Stimulated activated CD8-positive, alpha-beta memory T cell treated with anti-CD3 and anti-CD28 coated beads, Interleukin-15, amount 100 ng/mL, for 24 hours (primary cell): ENCODE measurements at places on chromosomes 4 and X.

- no peak for DNase-seq
Measured at GRCh38 chrX:13646154-13646549, 6.8 kb upstream of the TCEANC start.

GRCh38 chrX:41789374-41789773 is 65.4 kb downstream of the GPR82 start:
- no peak for DNase-seq

- no peak for DNase-seq
Measured at GRCh38 chr4:83108101-83108861, 6.2 kb downstream of the PLAC8 start.

DNA sequence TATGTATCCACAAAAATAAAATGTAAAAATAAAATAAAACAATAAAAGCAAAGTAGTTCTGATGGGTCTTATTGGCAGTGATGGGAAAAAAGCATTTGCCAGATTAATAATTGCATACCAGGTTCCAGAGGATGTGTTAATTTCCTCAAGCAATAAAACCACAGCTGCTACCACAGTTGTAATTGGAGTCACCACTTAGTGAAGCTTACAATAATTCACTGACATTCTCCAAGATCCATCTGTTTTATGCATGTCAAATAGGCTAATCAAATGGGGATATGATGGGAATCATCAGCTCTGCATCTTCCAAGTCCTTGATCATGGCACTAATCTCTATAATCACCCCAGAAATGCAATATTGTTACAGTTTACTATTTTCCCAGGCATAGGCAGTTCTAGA is 123.5 kb upstream of the EMCN start:
- no peak for DNase-seq

DNA sequence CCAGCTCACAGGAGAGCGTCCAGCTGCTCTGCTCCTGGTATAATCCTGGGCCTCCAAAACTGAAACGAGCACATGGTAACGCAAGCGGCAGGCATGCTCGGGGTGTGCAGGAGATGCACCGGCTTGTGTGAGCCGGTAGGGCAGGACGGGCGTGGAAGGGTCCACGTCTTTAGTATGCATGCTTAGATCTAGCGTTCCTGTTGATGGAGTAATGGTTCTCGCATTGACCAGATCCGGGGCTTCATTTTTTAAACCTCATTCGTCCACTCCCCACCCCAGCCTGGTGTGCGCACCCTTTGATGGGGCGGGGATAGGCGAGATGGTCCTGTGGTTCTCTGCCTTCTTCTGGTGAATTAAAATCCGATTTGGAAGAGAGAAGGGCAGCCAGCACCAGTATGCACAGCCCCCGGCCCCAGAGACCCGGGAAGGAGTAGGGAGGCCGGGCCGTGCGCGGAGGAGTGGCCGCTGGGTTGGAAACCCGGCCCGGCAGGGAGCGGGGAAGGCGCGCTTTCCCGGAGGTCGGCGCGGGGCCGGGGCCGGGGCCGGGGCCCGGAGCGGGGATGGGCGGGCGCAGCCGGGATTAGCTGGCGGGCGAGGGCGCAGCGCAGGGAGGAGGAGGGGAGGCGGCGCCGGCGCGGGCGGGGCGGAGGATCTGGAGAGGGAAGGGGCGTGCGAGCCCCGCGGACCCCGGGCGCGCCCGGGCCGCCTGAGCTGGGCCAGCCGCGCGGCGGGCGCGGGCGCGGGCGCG is 39.9 kb downstream of the FAM149A start:
- no peak for DNase-seq

GRCh38 chrX:77820091-77820727 is 34.2 kb upstream of the ATRX start:
- no peak for DNase-seq

DNA sequence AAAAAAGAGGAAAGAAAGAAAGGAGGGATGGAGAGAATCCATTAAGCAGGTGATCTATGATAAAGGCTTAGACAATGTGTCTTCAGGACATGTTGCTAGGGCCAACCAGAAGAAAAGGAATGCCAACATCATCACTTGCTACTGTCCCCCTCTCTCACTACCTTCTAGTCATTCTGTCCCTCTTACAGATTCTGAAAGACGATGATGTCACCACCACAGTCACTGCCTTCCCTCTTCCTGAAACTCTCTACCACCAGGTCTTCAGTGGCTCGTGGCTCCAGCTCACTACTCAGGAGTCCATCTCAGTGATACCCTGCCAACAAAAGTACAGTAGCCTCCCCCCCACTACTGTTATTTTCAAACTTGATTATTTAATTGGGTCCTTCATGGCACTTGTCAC is 64.0 kb downstream of the KCNIP4 start:
- DNase-seq: no peak

- no peak for DNase-seq
Measured at GRCh38 chr4:17310269-17310652, 201.6 kb downstream of the QDPR start.

DNA sequence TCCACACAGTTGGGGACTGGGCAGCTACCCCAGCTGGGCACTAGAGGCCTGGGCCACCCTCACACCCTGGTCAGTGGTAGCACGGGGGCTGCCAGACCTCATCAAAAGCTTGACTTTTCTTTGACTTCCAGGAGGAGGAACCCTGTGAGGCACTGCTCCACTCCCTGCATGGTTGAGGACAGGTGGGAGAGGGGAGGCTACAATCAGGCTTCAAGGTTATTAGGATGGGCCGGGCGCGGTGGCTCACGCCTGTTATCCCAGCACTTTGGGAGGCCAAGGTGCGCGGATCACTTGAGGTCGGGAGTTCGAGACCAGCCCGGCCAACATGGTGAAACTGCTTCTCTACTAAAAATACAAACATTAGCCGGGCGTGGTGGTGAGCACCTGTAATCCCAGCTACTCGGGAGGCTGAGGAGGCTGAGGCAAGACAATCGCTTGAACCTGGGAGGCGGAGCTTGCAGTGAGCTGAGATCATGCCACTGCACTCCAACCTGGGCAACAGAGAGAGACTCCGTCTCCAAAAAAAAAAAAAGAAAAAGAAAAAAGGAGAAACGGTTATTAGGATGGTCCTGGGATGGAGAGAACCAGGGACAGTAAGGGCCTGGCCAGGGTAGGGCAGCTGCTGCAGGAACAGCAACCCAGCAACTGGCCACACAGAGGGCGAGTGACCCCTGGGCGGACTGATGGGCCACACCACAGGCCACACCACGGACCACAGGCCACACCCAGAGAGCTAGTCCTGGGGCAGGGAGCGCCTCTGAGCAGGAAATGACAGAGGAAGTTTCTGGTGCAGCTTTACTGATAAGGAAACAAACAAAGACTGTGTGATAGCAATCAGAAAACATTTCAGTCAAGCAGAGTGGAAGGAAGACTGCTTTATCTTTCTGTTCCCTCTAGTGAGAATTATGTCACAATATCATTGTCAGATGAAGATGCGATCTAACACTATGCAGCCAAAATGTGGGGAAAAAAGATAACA is 20.5 kb upstream of the OPN1LW start:
- no peak for DNase-seq

GRCh38 chr4:127782275-127783025 is at the start of gene HSPA4L:
Gene HSPA4L (plus strand): TSS chr4:127782322. CDS start chr4:127782551, 229 bp downstream.
- DNase-seq: peak; percentile 12

- no peak for DNase-seq
Measured at GRCh38 chr4:20266215-20267082, 14.7 kb downstream of the SLIT2 start.

GRCh38 chr4:94370533-94371254 is 28.1 kb upstream of the HPGDS start:
- no peak for DNase-seq

GRCh38 chr4:96835991-96836390 is 996.1 kb downstream of the PDHA2 start:
- no peak for DNase-seq

GRCh38 chr4:4880492-4880891 is 21.0 kb downstream of the MSX1 start:
- no peak for DNase-seq

- DNase-seq: no peak
Measured at GRCh38 chrX:113001836-113002235, 161.2 kb upstream of the AMOT start.

- DNase-seq: no peak
Measured at GRCh38 chrX:116278826-116279225, 108.3 kb downstream of the AGTR2 start.

- no peak for DNase-seq
Measured at GRCh38 chrX:137548261-137548660, 17.7 kb upstream of the ZIC3 start.

DNA sequence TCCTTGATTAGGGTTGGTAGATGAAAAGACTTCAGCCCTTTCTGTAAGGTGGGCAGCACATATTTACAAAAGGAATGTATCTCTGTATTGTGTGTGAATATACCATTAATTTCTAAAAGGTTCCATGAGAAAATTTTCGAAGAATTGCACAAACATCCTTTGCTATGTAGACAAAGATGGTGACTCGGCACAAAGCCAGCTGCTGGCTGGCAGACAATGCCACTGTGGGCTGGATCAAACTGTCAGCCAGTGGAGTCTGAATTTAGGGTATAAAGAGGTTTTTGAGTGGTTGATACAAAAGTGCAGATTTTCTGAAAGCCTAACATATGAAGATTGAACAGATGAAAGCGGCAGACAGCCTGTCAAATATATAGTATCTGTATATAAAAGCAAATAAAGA is 5.6 kb upstream of the TXK start:
- DNase-seq: no peak

- DNase-seq: no peak
Measured at GRCh38 chr4:103498161-103499070, 221.4 kb downstream of the TACR3 start.

DNA sequence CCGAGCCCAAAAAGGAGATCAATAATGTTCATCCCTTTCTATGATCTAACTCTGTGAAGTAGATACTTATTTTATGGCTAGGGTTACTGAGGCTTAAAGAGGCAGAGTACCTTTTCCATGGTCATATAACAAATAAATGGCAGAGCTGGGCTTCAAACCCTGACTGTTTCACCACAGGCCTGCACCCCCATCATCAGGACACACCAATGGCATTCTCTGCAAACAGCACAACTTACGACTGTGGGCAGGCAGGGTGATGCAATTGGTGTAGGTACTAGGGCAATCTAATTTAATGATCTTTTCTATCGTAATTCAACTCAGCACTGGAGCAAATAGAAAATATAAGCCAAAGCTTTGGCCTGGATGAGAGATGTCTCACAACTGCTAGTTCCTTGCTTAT is 118.8 kb upstream of the CBR4 start:
- no peak for DNase-seq

GRCh38 chr4:17072483-17072882 is 174.0 kb upstream of the LDB2 start:
- DNase-seq: no peak

GRCh38 chrX:12685541-12685940 is 105.7 kb upstream of the PRPS2 start:
- DNase-seq: no peak

DNA sequence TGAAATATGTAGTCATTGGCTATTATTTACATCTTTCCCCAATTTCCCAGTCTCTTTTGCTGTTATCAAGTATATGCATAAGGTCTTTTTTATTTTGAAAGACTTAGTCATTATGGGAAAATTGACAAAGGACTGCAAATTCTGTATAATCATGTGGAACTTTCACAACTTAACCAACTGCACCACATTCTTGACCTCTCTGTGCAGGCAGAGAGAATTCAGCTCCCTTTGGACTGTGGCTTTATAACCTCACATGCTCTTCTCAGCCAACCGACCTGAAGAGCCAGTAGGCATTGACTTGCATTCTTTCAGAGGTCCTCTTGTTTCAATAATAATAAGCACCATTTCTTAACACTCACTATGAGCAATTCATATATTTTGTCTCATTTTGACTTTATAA is 66.9 kb downstream of the ANXA3 start:
- DNase-seq: no peak

GRCh38 chrX:115174548-115174947 is 14.7 kb upstream of the RBMXL3 start:
- DNase-seq: no peak

DNA sequence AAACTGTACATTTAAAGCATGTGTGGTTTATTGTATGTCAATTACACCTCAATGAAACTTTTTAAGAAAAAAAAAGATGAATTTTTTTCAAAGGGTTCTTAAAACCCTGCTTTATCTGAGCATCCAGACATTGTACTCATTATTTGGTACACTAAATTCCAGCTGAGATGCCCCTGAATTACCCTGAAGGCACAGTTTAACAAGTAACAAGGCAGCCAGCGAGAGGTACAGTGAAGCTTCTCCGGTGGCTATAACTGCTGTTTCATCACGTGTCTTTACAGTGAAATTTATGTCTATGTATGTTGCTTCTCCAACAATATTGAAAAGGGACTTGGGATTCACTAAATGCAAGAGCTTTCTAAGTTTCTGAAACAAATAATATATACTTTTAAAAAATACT is 15.8 kb downstream of the SLC7A11 start:
- no peak for DNase-seq

DNA sequence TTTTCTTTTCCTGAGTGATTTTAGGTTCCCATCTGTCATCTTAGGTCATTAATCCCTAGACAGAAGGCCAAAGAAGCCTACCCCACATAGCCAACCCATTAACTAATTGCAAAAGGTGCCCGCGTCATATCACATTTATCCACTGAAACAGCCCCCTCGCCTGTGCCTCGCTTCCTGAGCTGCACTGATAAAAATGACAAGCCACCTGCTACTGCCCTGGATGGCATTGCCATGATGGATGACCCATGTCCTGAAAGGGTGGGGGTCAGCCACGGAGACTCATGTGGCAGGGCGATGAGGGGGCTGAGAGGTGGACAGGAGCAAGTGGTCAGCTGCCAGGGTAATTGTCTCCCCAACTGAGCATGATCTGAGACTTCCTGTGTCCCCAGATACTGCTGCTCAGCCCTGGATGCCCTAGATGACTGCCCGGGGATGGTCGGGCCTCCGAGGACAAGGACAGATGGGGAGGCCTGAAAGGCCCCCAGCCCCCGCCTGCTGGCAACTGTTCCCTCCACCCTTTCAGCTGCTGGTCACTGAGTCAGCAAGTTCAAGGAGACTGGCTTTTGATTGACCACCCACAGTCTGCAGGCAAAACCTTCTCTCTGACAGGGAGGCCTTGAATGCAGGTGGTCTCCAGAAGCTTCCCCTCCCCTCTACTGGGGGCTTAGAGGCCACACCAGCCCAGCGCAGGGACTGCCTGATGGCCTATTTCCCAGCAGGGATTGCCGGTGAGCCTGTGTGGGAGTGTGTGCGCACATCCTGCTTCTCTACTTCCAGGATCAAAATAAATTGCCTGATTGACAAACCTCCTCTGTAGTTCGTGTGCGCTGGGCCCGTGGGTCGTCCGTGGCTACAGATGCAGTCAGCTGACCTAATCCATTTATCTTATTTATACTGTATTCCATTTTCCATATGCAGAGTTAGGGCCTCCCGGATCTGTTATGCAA is 496.3 kb downstream of the BCOR start:
- DNase-seq: no peak

DNA sequence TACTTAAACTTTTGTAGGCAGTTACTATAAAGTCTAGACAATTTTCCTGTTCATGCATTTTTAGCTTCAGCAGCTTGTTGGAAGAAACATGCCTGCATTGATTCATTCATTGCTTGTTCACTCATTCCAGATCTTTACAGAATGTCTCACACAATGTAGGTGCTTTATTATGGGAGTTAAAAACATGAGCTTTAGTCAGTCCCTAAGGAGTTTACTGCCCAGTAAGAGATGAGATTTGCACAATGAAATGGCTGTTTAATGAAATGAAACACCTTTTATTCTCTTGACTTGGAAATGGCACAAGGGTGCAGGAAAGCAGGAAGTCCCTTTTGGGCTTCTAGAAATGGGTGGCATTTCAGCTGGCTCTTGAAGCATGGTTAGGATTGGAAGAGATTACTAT is 2.9 kb downstream of the NOCT start:
- DNase-seq: no peak
